GDM1 (cell line): ENCODE measurements at places on chromosomes 11 and 22.

DNA sequence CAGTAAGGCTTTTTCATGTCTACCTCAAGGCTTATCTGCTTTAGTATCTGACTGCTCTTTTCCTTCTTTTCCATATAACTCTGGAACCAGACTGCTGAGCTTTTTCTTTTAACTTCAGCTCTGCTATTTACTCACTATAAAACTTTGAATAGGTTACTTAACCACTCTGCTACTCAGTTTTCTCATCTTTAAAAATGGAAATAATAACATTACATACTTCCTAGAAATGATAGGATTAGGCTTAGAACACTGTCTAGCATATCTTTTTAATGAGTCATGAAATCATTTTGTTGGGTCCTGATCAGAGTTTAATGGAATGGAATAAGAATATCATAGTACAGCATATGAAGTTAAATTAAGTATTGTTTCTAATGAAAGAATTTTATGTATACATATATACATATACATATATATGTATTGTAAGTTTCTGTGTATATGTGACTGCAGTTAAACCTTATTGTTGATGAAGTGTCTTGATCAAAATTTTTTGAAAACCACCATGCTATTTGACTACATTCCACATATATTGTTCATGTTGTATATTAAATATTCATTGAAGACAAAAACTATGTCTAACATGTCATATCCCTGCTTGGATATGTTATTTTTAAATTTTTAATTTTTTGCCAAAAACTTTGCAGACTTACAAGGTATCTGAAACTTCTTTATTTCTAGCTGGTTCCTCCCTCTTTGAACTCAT, 120.2 kb downstream of the METTL15 start:
- no peak for DNase-seq

DNA sequence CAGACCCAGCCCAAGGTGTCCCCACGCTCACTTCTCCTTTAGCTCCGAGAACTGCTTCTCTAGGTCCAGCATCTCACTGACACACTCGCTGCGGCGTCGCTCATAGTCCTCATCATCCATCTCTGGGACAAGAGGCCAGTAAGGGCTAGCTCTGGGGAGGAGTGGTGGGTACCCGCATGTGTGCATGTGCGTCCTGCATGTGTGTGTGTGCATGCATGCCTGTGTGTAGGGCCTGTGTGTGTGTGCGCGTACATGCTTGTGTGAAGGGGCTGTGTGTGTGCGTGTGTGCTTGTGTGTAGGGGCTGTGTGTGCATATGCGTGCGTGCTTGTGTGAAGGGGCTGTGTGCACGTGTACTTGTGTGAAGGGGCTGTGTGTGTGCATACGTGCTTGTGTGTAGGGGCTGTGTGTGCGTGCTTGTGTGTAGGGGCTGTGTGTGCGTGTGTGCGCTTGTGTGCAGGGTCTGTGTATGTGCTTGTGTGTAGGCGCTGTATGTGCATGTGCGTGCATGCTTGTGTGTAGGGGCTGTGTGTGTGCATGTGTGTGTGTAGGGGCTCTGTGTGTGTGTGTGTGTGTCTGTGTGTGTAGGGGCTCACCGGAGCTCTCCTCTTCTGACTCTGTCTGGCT, 3.3 kb downstream of the BRMS1 start:
- no peak for DNase-seq

GRCh38 chr11:66579017-66579606, 10.7 kb upstream of the CTSF start:
- DNase-seq: peak; percentile 39

DNA sequence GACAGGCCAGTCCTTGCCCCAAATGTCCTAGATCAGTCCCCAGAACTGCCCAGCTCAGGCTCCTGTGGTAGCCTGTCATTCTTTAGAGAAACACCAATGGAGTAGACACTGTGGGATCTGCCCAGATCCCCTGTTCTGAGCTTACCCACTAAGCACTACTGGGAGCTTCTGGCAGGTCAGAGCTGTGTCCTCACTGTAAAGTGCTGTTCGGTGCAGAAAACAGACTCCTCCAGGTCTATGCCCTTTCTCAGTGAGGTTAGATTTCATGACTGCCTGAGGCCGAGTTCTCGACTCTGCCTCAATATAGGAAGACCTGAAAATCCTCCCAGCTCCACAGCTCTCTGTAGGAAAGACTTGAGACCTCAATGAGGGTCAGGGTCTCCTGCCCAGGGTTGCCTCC, 67.5 kb upstream of the IGLL5 start:
- DNase-seq: no peak

DNA sequence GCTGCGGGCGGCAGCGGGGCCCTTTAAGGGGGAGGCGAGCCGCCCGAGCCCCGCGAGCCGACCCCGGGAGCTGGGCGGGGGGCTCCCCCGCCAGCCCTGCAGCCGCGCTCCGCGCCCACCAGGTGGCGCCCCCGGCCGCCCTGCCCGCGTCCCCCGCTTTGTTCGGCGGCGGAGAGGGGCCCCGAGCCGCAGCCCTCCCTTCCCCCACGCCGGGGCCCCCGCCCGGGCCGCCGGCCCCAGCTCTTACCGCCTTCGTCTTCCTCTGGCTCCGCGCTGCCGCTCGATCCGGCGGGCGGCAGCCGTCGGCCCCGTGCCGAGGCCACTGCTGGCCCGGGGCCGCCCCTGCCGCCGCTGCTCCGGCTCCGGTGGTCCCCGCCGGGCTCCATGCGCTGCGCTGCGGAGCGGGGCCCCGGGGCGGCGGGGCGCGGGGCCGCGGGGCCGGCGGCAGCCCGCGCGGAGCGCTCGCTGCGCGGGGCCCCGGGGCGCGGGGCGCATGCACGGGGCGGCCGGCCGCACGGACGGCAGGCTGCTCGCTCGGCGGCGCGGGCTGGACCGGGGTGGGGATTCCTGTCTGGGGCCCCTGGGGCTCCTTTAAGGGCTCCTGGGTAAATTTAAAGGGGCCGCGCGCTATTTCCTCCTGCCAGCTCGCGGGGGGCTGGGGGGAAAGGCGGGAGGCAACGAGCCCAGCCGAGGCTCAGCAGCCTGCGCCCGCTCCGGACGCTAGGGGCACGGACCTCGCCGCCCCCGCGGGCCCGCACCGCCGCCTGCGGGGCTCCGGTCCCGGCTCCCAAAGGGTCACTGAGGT, at the start of gene ZFTA:
Gene ZFTA, minus strand, starts transcription at position 539 of the 805 bp plus-strand sequence. Its CDS starts 153 bp downstream, at position 386.
- peak; percentile 40 for DNase-seq

DNA sequence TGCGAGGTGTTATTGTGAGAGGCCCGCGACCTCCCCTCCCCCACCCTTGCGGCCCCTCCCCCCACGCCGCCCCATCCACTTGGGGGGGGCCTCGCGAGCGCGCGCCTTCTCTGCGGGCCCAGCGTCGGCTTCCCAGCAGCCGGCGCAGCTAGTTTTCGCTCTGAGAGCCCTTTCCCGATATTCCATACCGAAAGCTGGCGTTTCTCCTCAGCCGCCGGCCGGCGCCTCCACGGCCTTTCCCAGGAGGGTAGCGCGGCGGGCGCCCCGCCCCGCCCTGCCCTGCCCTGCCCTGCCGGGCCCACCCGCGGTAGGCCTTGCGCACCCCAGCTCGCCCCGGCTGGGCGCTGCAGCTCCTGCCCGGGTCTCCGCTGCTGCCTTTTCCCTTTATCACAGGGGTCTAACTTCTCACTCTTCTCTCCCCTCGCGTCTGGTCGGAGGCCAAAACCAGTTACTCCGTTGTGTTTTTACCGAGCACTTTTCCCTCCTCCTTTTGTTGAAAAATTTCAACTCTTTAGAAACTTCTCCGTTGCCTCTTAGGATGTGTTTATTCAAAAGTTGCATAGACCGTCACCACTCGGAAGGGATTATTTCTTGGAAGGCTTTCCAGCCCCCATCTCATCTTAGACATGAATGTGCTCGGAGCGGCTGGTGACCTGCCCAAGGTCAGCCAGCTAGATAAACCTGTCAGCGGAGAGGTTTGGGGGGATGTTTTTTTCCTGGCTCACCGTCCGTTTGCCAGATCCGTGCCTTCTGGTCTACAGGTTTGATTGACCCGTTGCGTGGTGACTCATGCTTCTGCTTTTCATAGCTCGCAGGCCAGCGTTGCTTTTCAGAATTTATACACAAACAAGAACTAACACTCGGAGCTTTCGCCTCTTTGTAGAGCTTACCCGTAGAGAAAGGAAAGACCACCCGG, 648 bp downstream of the PAFAH1B2 start:
- DNase-seq: peak; percentile 15

- no peak for DNase-seq
These were observed 122.8 kb upstream of the MTNR1B start for GRCh38 chr11:92846491-92847125.
